ENCODE measurements at places on chromosomes 12 and 14.

DNA sequence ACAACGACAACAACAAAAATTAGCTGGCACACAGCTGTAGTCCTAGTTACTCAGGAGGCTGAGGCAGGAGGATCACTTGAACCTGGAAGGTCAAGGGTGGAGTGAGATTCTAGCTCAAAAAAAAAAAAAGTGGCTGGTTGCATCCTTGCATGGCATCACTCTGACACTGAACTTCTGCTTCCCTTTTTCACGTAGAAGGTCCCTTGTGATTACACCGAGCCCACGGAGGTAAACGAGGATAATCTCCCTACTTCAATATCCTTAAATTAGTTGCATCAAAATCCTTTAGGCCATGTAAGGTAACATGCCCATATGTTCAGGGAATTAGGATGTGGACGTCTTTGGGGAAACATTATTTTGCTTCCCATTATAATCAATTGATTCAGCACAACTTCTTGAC, 4.0 kb upstream of the PPP4R4 start:
- no peak for DNase-seq

DNA sequence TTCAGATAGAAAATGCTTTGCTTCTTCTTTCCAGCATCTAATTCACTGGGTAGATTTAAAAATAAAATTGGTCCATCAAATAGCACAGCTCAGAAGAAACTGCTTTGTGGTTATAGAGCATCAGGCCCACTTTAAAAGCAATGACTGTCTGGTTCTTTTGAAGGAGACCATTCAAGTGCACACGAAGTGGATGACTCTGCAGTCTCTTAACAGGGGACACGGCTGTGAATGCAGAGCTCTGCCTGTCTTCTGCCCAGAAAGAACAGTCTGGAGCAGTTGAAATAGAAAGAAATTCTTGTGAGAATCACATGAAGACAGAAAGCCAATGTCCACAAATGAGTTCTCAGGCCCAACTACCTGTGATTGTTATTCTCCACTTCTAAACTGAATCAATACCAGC, 138.7 kb upstream of the PLEKHA5 start:
- DNase-seq, result no peak

DNA sequence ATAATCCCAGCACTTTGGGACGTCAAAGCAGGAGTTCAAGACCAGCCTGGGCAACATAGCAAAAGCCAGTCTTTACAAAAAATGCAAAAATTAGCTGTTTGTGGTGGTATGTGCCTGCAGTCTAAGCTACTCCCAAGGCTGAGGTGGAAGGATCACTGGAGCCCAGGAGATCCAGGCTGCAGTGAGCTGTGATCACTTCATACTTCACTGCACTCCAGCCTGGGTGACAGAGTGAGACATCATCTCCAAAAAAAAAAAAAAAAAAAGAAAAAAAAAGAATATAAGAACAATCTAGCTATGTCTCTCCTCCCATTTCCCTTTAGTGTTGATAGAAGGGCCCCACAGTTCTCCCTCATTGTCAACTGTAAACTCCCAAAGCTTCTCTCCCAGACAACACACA, 3.5 kb upstream of the BCAT1 start:
- DNase-seq, result no peak

DNA sequence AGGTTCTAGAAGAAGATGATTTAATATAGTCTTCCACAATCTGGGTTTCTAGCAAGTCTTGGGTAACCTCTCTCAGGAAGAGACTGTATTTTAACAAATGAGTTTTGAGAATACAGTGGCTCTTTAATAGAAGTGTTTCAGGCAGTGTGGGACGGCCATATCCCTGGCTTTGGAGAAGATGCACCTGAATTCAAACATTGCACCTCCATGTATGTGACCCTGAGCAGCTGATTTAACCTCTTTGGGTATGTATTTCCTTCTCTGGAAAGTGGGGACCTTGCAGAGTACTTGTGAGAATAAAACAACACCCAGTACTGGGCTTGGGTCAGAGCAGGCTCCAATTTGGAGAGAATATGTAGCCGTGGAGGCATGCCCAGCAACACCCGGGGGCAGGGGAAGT, 15.8 kb upstream of the VRK1 start:
- no peak for DNase-seq

- no peak for DNase-seq
Observed at GRCh38 chr12:1173781-1174617, 183.0 kb downstream of the ERC1 start.

GRCh38 chr14:105099778-105100177, 34.5 kb upstream of the GPR132 start:
- DNase-seq, result no peak

DNA sequence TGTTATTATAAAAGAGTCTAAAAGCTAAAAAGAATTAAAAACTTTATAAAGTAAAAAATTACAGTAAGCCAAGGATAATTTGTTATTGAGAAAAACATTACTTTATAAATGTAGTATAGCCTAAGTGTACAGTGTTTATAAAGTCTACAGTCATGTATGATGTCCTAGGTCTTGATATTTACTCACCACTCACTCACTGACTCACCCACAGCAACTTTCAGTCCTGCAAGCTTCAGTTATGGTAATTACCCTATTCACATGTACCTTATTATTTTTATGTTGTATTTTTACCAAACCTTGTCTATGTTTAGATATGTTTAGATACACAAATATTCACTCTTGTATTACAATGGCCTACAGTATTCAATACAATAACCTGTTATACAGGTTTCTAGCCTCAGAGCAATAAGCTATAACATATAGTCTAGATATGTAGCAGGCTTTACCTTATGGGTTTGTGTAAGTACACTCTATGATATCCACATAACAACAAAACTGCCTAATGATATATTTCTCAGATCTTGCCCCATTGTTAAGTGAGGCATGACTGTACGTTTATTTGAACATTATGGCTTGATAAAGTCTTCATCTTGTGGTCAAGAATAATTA, 113.7 kb upstream of the KITLG start:
- no peak for DNase-seq

- no peak for DNase-seq
Observed at GRCh38 chr12:24860546-24860945, 88.4 kb downstream of the BCAT1 start.

GRCh38 chr12:88036353-88036965, 7.3 kb upstream of the C12orf50 start:
- no peak for DNase-seq

Measured in CD4-positive, alpha-beta T cell treated with Interleukin-17A for 4 hours (primary cell).